ENCODE measurements at places on chromosomes 3 and 15.

GRCh38 chr3:113167825-113168801, 43.2 kb upstream of the BOC start:
- DNase-seq = no peak

GRCh38 chr3:117304681-117305080, 595.1 kb downstream of the TUSC7 start:
- no peak for DNase-seq

- DNase-seq = no peak
Observed at GRCh38 chr3:2684046-2684445, 426.1 kb downstream of the IL5RA start.

- no peak for DNase-seq
Observed at GRCh38 chr3:10259036-10259435, 10.8 kb downstream of the TATDN2 start.

DNA sequence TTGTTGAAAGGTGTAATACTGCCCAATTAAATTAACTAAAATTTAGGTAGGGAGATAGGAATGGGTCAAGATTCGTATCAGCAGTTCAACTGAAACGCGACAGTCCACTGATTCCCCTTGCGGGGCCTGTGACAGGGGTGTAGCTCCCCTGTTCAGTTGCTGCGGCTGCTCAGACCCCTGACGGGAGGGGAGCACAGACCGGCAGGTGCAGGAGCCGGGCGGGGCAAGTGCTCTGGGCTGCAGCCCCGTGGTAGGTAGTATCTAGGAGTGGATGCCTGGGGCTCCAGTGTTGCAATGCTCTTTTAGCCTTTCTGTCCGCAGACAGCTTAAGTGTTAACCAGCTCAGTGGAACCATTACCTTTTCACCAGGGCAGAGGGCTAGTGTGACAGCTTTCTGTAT, 164.9 kb downstream of the ROBO2 start:
- DNase-seq = no peak

- no peak for DNase-seq
Observed at GRCh38 chr15:67125589-67126502, 60.4 kb downstream of the SMAD3 start.

GRCh38 chr3:33578325-33579177, 138.3 kb upstream of the UBP1 start:
- no peak for DNase-seq

- DNase-seq = no peak
Observed at GRCh38 chr3:126618021-126618420, 36.9 kb downstream of the TXNRD3 start.

GRCh38 chr3:51734572-51734907, 27.7 kb downstream of the GRM2 start:
- no peak for DNase-seq

- no peak for DNase-seq
Observed at GRCh38 chr15:64351265-64351664, 4.7 kb downstream of the CSNK1G1 start.

DNA sequence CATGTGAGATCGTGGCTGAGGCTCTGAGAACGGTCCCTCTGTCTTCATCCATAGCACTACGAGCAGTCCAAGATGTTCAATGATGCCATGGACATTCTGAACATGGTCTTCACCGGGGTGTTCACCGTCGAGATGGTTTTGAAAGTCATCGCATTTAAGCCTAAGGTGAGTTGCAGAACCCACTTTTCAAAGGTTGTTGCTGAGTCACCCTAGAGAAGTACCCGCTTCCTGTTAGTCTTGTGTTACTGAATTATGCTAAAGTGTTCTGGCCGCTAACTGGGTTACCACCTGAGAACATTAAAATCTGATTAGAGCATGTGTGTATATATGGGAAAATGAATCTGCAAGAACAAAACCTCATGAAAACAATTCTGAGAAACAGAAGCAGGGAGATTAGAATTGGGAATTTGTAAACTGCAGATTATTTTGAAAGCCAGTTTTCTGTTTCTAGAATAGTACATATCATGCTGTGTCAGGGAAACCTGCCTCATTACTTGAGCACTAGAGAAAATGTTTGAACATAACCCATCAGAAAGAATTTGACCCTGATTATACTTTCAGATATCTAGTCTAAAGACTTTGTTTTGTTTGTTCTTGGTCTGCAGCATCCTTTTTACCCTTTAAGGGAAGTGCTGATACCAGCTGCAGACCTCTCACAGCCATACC, 92.6 kb downstream of the CHDH start:
- DNase-seq = no peak

GRCh38 chr15:48066456-48066855, 54.3 kb upstream of the SLC24A5 start:
- DNase-seq = no peak

DNA sequence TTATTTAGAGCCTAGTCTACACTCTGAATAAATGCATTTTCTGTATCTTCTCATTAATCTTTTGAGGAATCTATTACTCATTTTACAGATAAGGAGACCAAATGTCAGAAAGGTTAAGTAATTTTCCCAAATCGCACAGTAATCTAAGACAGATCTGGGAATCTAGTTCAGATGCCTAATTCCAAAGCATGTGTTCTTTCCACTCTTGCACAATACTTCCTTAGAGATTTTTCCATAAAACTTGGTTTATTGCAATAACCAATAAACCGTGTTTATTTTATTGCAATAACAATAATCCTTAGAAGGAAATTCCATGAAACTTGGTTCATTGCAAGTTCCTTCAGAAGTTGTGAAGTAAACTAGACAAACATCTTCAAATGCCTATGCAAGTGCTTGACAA, 17.4 kb upstream of the COL8A1 start:
- DNase-seq = no peak

- no peak for DNase-seq
Observed at GRCh38 chr3:7144697-7145308, 283.9 kb downstream of the GRM7 start.

GRCh38 chr3:197706658-197707057, 30.0 kb downstream of the RUBCN start:
- DNase-seq = no peak

GRCh38 chr3:127747751-127748521, 74.4 kb downstream of the MGLL start:
- DNase-seq = no peak

GRCh38 chr3:59704292-59704691, 654.5 kb upstream of the CFAP20DC start:
- no peak for DNase-seq

GRCh38 chr3:31776016-31776415, 205.0 kb downstream of the OSBPL10 start:
- DNase-seq = no peak

DNA sequence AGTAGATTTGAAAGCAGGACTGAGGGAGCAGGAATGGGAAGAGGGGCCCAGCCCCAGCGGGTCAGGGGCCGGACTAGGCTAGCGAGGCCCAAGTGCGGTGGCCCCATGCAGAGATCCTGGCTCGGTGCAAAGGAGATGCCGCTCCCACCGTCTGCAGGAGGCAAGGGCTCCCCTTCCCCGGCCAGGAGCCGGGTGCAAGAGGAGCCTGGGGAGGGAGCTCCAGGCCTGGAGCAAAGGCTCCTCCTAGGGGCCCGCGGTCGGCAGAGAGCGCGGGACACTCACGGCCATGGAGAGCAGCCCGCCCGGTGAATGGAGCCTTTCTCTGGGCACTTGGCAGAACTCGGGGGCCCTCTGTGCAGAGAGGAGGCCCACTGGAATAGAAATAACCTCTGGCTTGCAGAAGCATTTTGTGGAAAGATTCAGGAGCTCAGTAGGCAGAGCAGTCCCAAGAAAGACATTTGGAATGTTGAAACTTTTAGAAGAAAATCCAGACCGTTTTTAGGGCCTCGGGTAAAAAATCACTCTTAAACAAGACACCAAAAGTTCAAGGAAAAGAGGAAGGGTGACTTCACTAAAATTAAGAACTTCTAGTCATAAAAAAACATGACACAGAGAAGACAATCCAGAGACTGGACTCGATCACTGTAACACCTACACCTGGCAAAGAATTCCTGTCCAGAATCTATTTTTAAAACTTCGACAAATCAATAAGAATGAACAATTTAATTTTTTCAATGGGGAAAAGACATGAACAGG, 43.0 kb upstream of the USP3 start:
- DNase-seq = no peak

- DNase-seq = no peak
Observed at GRCh38 chr3:46489875-46490274, 7.9 kb upstream of the RTP3 start.

- DNase-seq = no peak
Observed at GRCh38 chr15:49088996-49089395, 42.8 kb upstream of the SECISBP2L start.

GRCh38 chr15:49223536-49224274, 53.7 kb downstream of the GALK2 start:
- DNase-seq = no peak

- no peak for DNase-seq
Observed at GRCh38 chr3:11563865-11564185, 79.9 kb downstream of the VGLL4 start.

DNA sequence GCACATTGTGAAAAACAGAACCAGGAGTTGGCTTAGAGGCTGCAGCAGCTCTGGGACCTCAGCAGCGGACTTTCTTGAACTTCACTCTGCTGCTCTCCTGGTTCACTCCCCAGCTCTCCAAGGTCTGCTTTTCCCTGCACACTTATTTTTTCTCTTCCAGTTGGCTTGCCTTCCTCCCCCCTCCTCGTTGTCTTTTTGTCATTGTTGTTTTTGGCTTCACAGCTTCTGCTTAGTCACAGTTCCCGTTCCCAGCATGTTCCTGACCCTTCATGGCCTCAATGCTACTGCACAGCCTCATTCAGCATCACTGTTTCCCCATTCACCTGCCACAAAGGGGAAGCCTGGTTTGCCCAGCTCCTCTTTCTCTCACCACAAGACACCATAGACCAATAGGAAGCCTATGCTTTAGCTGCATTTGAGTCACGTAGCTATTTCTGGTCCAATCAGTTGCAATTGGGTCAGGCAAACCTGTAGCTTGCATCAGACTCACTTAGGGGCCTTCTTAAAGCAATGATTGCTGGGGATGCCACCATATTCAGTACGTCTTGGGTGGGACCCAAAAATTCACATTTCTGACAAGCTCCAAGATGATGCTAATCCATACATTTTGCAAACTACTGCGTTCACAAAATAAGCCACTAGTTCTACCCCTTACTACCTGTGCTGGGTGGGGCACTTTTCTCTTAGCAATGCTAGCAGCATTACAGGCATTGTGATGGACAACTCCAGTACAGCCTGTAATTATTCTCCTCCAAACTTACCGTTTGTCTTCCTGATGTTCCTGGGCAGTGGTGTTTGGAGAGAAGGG, 7.8 kb upstream of the SUMF1 start:
- DNase-seq = no peak

- no peak for DNase-seq
Observed at GRCh38 chr15:66685638-66686150, 16.3 kb upstream of the SMAD6 start.

DNA sequence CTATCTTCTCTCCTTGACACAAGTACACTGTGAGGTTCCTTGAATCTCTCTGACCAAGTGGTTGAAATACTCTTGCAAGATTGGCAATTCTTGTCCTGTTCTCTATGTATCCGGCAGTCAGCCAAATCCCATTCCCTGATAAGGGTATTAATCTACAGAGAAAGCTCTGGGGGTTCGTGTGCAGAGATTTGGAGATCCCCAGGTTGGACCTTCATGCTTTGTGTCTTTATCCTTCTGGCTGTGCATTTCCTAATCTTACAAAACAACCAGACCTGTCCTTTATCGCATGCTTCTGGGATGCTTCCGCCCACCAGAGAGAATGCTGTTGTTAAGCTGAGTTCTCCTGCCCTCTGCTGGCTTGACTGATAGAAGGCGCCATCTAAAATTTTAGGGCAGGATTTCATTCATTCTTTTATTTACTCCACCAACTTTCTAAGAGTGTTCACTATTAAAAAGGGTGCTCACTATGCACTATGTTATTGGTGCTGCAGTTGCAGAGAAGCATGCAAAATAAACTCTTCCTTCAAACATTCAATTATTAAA, 8.6 kb upstream of the SST start:
- DNase-seq = no peak

- no peak for DNase-seq
Observed at GRCh38 chr3:134307425-134307824, 56.8 kb upstream of the RYK start.

GRCh38 chr3:31680072-31680870, 147.5 kb downstream of the STT3B start:
- DNase-seq = no peak

GRCh38 chr15:88465633-88466224, 1.5 kb downstream of the MRPL46 start:
- DNase-seq = no peak

DNA sequence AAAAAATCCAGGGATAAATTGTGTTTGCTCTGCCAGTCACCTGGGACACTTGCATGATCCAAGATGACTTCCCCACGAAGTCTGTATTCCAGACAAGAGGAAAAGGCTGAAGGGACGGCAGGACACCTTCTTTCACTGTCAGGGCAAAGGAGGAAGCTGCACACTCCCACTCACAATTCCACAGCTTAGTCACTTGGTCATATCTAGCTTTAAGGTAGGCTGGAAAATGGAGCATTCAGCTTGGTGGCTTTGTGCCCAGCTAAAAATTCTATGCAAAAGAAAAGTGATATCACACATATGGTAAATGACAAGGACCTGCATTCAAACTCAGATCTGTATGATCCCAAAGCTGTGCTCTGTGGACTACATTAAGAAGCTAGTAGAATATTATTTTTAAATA, 109.2 kb upstream of the TPM1 start:
- DNase-seq = no peak

GRCh38 chr3:12579456-12579855, 22.6 kb downstream of the MKRN2 start:
- DNase-seq = no peak

DNA sequence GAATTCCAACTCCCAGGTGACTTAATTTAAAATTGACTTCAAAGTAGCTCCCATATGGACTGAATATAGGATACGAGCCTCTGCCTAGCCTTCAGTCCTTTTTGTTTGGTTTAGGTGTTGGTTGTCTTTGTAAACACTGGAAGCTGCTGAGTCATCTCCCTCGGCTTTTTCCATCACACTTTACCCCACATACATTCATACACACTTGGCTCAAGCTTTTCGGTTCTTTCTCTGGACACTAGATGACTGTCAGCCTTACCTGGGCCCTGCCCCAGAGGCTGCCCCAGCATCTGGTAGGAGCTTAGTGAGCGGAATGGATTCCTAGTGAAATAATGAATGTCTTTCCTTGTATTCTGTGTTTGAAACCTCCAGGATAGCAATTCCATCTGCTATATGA, 201.5 kb upstream of the IL12A start:
- no peak for DNase-seq

GRCh38 chr3:49058011-49058410, 28.8 kb upstream of the IMPDH2 start:
- DNase-seq = no peak

GRCh38 chr3:62665627-62666437, 209.4 kb downstream of the CADPS start:
- no peak for DNase-seq

DNA sequence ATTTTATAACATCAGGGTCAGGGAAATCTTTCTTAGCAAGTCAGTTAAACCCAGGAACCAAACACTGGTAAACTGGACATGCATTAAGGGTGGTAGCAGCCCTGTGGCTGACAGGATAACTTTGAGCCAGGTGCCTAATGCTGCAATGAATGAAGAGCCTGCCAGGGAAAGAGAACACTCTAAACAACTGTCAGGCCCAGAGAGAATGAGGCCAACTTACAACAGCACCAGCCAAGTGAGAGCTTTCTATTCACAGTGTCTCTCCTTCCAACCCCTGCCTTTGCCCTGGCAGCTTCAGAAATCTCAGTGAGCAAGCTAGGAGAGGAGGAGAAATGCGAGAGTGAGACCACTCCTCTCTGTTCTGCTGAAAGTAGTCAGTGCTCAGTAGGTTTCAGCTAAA, 50.4 kb upstream of the ATP2C1 start:
- DNase-seq = no peak
